ENCODE measurements at places on chromosomes 7 and 10.

DNA sequence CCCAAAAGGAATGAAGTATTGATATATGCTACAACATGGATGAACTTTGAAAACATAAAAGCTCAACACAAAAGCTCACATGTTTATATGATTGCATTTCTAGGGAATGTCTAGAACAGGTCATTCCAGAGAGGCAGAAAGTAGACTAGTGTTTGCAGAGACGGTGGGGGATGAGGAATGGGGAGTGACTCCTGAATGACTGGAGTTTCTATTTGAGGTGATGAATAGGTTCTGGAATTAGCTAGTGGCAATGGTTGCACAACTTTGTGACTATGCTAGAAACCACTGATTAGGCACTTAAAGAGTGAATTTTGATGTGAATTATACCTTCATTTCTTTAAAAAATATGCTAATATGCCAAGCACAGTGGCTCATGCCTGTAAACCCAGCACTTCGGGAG, 6.9 kb downstream of the KPNA7 start:
- no peak for DNase-seq

DNA sequence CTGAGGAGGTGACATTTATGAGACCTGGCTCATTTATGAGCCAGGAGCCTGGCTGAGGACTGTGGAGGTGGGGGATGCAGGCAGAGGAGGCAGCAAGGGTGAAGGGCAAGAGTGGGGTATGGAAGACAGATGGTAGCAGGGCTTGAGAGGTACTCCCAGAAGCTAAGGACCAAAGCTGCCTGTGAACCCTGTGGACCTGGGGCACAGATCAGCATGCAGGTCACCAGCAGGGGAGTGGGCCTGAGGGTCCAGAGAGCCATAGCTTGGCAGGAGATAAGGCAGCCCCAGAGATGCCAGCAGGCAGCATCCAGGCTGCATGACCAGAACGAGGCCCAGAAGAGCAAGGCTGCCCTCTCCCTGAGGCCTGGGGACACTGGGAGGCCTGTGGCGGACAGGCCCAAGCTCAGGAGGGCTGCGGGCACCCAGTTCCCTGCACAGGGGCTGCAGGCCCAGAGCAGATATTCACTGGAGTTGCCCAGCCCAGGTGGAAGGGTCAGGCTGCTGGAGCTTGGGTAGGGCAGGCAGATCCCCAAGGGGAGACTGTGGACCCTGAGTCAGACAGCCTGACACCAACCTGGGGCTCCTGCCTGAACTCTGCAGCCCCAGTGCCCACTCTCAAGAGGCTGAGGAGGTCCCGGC, 3.4 kb downstream of the GPR15LG start:
- no peak for DNase-seq

- DNase-seq = peak; percentile 95
These were observed 12.6 kb downstream of the TMEM176B start for GRCh38 chr7:150787321-150788281.

GRCh38 chr10:123858077-123858681, 33.4 kb downstream of the CPXM2 start:
- no peak for DNase-seq

GRCh38 chr7:113840954-113841353, 77.9 kb downstream of the PPP1R3A start:
- DNase-seq = no peak

- no peak for DNase-seq
These were observed 45.4 kb upstream of the MACROH2A2 start for GRCh38 chr10:70007116-70007820.

Data from hematopoietic multipotent progenitor cell treated with erythropoietin and hydrocortisone succinate and interleukin-3 and kit ligand, for 4 days (in vitro differentiated cells).